ENCODE measurements at places on chromosomes 3 and 15.

- DNase-seq, result no peak
Observed at GRCh38 chr3:30873671-30874070, 20.8 kb downstream of the GADL1 start.

DNA sequence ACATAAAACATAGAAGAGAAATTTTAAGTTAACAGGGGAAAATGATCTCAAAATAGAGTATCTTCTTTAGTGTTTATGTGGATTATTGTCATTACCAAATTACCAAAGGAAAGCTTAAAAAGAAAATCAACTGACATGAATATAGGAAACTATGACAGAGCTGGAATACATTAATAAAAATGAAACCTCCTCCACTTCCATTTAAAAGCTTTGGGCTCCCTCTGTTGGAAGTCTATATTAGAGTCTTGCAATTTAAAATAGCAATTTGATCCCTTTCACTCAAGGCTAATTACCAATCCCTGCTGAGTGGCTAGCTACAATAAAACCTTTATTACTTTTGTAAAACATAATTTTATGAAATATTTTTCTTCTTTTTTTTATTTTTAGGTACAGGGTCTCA, 61.4 kb upstream of the IMPG2 start:
- DNase-seq, result no peak

- no peak for DNase-seq
Observed at GRCh38 chr3:12125772-12126171, 32.9 kb downstream of the TIMP4 start.

GRCh38 chr15:80840182-80841130, 61.3 kb downstream of the CEMIP start:
- no peak for DNase-seq

DNA sequence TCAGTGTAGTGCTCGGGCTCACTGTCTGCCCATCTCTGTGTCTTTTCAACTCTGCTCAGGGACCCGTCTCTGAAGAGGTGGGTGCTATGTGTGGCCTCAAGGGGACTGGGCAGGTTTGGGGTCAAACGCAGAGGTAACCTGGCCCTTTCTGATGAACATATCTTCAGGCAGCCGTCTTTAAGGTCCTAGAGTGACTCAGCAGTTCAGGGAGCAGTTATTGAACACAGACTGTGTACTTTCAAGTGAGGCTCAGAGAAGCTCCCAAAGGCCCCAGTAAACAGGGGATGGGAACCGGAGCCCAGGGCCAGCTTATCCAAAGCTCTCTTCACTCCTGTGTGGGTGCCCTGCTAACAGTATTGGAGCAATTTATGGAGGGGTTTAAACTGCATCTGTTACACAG, 73.1 kb downstream of the WDR76 start:
- DNase-seq, result no peak

- no peak for DNase-seq
Observed at GRCh38 chr3:2993736-2994135, 116.4 kb downstream of the IL5RA start.
